ENCODE measurements at places on chromosomes 1 and 21.

GRCh38 chr21:29360799-29361765 is 62.4 kb downstream of the BACH1 start:
- no peak for DNase-seq

GRCh38 chr1:156894711-156895454 is 1.4 kb downstream of the PEAR1 start:
- DNase-seq: no peak

GRCh38 chr1:216502528-216503162 is 79.4 kb upstream of the USH2A start:
- DNase-seq: no peak

DNA sequence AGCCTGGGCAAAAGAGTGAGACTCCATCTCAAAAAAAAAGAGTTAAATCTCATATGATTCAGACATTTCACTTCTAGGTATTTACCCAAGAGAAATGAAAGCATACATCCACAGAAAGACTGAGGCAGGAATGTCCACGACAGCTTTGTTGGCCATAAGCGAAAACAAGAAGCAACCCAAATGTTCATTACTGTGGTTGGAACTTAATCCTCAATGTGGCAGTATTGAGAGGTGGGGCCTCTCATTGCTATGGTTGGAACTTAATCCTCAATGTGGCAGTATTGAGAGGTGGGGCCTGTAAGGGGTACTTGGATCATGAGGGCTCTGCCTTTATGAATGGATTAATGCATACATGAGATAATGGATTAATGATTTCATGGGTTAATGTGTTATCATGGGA is 15.2 kb downstream of the C21orf58 start:
- no peak for DNase-seq

DNA sequence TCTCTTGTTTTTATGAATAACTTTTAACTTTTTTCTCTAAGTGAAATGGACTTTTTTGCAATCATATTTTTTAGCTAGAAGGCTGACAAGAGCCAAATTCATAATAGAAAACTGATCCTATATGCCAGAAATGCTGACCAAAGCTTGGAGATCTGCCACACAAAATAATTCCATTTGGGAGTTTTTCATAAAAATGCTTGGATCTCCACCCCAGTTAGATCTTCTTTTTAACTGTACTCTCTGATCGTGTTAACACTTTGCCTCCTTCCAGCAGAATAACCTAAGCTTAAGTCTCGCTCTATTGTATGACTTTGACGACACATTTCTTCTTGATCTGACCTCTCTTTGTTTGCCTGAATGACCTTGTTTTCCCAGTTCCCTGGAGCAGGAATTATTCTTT is 16.8 kb downstream of the FLG2 start:
- no peak for DNase-seq

DNA sequence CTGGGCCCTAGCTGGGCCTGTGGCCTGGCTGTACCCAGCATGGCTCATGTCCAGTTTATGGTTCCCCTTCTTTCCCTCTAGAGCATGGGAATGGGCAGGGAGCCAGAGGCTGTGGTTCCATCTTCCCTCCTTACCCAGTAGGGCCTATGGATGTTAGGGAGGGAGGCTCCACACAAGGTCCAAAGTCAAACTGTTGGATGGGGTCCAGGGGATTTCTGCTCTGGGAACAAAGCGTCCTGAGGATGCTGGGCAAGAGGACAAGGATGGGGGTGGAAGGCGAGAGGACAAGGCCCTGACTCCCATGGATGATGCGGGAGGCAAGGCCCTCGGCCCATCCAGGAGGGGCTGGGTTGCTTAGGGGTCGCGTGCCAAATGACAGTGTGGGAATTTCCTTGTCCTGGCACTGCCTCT is 17.3 kb downstream of the CSF1 start:
- no peak for DNase-seq

DNA sequence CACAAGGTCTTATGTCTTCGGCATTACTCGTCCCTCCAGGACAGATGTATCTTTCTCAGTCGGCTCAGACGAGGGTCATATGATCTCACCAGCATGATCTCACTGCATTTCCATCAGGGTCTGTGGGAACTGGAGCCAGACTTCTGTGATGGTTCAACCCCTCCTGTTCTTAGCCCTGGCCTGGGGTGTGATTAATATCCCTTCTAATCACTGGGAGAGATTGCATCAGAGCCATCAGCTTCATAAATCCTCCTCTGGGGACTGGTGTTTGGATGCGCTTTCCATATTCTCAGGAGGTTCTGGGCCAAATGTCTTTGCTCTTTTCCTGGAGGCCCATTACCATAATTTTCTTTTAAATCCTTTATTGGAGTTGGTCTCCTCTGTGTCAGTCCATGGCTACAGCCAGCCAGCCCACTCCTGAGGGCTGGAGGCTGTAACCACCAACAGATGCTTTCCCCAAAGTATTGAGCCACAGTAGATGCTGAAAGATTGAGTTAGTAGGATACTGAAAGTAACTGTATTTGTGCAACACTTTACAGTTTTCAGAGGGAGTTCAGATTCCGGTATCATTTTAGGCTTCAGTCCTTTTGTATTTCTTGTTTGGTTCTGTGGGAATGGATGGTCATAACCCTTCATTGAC is 20.0 kb downstream of the CACNA1E start:
- no peak for DNase-seq

DNA sequence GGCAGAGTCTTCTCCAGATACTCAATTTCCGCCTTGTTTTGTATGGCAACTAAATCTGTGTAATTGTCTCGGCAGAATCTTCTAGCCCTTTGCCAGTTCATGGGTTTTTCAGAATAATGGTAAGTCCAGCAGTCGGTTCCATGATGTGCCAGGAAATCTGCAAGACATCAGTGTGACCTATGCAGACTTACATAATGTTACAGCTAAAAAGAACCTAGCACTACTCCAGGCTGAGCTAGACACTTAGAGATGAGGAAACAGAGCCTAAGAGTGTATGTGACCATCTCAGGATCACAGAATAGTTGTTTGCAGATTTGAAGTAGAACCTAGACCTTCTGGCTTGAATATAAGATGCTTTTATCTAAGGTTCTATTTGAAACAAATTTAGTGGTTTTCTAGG is 2.8 kb downstream of the SELL start:
- no peak for DNase-seq

DNA sequence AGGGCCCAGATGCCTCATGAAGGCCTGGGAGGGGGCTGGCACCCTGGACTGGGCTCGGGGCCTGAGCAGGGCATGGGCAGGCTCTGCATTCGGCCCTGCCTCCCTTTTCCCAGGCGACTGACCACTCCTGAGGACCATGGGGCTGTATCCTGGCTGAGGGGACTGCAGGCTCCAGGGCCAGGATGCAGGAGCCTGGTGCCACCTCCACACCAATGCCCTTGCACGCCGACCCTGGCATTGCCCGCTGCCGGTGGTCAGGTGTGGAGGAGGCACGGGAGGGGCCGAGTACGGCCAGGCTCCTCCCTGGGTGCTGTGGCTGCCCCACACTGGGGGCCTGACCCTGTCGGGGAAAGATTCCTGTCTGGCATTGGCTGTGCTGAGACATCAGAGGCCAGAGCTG is 128.9 kb downstream of the SIK1 start:
- DNase-seq: no peak

DNA sequence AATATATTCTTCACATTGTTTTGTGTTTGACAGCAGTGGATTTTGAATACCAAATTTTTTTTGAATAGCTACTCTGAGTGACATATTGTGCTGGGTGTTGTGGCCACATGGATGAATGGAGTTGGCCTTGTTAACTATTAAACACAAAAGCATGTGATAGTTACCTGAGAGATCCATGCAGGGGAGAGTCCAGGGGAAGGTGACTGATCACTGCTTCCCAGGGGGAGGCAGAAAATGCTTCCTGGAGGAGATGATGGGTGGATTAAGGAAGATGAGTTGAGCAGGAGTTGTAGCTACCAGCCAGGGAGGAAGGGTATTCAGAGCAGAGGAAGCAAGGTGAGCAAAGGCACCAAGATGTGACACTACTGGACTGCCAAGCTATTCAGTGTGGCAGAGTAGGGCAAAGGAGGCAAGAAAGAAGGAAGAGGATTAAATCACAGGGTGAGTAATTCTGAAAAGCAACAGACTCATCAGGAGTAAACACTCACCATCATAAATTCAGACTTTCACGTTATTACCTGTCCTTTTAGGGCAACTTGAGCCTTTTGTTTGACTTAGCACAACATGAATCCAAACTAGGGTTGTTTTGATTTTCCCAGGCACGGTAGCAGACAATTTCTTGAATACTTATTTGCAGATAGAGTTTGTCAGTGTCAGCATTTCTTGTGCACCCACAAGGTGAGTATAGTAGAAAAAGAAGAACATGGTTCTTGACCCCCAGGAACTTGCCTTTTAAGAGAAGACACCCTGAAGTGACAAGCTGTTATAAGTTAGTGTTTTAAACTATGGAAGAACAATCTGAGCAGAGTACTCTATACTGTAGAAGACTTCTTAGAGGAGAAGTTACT is 4.2 kb downstream of the CD46 start:
- DNase-seq: no peak

DNA sequence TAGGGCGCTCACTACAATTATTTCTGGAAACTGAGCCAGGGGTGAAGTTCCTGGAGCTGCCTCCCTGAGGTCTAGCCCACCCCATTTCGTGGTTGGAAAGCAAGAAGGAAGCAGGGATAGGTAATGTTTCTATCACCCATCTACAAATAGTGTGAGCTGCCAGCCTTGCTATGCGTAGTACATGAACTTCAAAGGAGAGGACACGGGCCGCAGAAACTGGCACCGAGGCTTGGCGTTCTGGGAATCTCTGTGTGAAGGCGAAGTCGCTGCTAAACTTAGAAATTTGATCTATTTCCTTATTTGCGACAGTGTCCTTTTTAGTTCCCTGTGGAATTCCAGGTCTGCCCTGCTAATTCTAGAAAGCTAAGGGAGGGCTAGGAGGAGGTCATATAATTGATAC is 49.6 kb upstream of the NTPCR start:
- DNase-seq: no peak

DNA sequence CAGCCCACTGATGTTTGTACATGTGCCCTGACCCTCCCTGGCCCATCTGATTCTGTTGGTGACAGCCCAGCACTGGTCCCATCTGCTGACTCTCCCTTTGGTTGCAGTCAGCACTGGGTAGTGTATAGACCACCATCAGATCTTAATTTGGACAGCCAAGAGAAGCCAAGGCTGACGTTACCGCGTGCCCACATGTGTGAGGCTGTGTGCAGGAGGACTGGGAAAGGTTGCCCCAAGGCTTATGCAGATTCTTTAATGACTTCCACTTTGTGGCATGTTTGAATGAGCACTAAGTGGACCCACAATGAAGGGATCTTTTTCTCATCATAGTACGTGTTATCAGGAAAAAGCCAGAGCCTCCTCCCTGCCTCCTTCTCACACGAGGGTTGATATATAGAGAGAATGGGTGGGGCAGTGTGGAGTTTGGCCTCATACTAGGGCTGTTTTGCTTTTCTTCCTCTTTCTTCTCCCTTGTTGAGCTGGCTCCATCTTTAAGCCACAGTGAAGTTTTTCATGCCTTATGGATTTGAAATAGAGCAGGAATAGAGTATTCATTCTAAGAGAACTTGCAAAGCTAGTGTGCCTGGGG is 93.5 kb downstream of the NAV1 start:
- no peak for DNase-seq

DNA sequence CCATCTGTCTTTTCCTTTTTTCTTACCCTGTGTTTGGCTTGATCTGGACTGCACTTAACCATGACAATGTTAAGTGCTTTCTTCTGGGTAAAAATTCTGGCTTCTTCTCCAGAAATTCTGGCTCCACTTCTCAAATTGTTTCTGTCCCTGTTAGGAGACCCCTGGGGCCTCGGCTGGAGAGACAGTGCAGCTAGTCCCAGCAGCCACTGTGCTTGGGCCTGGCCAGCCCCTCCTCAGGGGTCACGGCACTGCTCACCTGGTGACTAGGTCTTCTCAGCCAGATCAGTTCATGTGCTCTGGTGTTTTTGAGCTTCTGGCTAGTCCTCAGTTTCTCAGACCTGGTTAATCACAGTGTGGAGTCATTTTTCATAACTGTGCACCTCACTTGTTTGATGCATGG is 72.4 kb downstream of the ADARB1 start:
- no peak for DNase-seq

DNA sequence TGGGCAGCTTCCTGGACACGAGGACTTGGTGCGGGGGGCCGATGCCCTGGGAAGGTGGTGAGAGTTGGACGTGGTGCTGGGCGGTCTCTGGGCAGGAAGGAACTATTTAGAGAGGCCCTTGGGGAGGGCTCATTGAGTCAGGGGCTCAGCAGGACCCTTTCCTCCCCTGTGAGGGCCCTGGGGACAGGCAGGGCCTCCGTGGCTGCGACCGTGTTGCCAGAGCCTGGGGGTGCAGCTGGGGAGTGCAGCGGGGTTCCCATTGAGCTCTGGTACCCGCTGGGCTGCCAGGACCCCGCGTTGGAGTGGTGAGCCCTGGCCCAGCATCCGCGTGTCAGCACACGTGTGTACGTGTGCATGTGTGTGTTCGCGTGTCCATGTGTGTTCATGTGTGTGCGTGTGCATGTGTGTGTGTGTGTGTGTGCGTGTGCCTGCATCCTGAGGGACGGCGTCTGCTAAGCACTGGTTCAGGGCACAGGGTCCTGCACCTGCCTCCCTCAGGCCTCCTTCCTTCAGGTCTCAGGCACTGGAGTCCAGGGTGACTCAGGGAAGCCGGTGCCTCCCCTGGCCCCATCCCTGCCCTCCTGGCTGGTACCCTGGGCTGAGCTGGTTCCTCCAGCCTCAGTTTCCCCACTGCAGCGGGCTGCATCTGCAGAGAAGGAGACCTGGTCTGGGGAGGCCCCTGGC is 10.7 kb downstream of the RNF223 start:
- DNase-seq: no peak

DNA sequence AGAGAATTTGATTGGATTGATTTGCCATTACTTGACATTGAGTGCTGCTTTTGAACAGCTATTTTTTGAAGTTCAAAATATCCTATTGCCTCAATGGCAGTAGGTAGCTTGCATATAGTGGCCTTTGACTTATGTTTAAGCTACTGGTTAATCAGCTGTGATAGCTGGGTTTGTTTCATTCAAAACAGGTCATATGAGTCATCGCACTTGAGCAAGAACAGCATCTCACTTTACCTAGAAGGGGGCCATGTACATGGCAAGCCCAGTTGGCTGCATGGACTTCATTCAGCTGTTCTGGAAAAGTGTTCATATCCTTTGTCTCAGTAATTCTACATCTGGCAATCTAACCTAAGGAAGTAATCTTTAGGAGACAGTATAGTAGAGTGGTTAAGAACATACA is 29.0 kb upstream of the ARID1A start:
- no peak for DNase-seq

DNA sequence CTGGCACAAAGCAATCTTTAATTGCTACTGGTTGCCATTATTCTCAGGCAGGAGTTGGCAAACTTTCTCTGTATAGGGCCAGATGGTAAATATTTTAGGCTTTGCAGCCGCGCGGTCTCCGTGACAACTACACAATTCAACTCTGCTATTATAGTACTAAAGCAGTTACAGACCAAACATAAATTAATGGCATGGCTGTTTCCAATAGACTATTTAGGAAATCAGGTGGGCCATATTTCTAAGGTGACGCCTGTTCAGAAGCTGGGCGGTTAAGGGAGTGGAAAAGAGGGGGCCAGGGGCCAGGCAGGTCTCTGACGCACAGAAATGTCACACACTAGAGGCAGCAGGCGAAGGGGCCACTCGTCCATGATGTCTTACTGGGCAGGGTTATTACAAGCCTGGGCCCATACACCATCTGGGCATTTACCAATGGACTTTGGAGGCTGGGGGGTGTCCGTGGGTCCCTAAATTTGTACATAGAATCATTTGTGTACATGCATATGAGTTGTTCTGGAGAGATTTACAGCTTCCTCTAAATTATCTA is 80.1 kb downstream of the STUM start:
- DNase-seq: no peak

GRCh38 chr1:62250126-62250726 is 55.6 kb downstream of the L1TD1 start:
- DNase-seq: no peak
